ENCODE measurements at places on chromosomes 2 and 18.

- DNase-seq, result no peak
These were observed 380.5 kb downstream of the ERBB4 start for GRCh38 chr2:212158081-212158480.

DNA sequence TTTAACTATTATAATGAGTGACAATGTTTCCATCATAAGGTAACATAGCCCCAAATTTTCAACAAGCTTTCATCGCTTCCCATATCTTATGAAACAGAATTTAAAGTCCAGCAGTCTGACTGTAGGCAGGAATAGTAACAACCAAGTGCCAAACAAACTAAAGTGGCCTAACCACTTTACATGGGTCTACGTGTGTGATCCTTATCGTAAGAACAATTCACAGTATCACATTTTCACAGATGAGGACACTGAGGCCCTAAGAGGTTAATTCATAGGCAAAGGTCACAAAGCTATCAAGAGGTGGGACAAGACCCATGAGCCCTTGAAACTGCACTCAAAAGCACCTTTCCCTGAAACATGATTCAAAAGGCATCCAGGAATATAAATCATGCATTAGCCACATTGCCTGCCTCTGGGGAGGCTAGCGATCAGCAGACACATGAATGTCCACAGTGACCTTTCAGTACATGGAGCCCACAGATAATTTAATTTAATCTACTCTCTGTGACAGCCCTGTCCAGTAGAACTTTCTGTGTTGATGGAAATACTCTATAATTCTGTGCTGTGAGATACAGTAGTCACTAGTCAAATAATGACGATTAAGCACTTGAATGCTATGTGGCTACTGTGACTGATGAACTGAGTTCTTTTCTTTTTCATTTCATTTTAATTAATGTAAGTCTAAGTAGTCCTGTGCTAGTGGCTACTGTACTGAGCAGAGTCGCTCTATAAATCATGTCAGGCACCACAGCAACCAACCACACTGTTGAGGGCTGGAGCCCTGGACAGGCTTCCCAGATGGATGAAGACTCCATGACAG is 30.3 kb downstream of the KIDINS220 start:
- DNase-seq, result no peak

GRCh38 chr18:62578980-62579511 is 56.2 kb downstream of the ZCCHC2 start:
- no peak for DNase-seq

DNA sequence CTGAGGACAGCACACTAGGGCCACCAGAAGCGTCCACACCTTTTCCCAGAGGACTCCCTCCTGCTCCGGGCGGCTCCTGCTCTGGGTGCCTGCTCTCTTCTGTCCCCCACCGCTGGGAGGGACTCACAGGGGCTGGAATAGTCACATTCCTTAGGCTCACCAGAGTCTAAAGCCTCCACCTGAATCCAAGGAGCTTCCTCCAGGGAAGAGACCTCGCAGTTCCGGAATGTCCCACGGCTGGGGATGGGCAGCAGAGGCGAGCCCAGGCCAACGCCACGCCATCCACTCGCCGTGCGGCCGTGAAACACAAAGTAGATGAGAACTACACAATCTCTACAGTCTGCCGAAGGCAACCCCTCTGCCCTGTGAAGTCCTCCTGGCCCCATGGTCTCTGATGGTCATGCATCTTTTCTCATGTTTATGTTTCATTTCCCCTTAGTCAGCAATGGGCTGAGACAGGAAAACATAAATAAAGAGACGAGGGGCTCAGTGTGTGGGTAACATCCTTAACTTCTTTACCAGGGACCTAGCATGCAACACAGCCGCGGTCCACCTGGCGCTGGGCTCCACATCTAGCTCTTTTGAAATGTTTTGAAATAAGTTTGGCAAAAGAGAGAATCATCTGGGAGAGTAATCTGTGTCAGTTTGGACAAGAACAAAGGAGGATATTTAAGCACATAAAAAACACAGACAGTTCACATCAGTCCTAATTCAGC is 98.4 kb downstream of the PXDN start:
- no peak for DNase-seq

DNA sequence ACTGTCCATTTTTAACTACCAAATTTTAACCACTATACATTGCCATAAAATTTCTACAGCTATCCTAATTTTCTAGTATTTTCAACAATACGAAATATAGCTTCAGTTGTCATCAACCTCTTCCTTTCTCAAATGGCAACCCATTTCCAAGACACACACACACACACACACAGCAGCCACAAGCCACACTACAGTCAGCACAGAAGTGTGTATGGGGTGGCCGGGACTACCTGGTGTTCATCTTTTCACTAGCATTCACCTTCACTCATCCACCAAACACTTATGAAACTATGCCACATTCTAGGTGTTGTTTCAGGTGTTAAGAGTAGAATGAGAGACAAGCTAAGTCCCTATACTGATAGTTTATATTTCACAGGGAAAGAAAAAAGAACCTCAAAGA is 62.9 kb downstream of the EIF2AK3 start:
- no peak for DNase-seq

GRCh38 chr2:186543561-186544131 is 46.2 kb upstream of the ITGAV start:
- DNase-seq, result no peak

GRCh38 chr2:27765621-27766286 is 5.8 kb upstream of the MRPL33 start:
- no peak for DNase-seq

GRCh38 chr2:143572421-143572820 is 443.2 kb downstream of the ARHGAP15 start:
- DNase-seq, result no peak

DNA sequence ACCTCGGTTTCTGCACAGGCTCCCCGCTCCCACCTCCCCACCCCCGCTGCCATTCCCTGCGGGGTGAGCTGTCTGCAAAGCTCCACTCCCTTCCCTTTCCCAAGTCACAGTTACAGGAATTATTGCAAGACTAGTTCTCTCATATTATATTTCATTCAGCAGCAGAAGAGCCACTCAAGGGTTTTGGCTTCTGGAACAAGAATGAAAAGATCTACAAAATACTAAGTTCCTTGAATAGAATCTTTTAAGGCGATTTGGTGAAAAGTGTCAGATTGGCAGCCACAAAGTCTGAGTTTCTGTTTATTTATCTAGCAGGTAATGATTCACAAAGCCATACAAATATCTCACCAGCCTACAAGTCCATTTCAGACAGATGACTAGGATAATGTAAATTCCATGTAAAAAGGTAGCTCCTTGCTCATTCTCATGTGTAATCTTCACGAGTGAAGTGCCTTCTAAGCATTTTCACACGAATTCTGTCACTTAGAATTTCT is 221.9 kb upstream of the RBBP8 start:
- no peak for DNase-seq

DNA sequence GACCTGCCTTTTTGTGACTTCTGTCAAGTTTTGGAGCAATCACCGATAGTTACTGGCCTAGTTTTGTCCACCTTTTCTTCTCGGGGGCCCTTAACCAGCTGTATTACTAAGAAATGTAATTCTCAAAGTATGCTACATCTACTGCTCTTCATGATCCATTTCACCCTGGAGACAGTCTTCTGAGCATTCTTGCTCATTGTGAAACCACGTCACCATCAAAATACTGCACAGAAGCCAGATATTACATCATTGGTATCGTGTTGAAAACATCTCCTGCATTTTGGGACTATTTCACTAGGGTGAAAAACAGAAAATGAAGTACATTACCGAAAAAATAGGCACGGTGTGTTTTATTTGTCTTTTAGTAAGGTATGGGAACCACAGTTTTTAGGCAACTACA is 11.7 kb downstream of the LYPD6B start:
- no peak for DNase-seq

DNA sequence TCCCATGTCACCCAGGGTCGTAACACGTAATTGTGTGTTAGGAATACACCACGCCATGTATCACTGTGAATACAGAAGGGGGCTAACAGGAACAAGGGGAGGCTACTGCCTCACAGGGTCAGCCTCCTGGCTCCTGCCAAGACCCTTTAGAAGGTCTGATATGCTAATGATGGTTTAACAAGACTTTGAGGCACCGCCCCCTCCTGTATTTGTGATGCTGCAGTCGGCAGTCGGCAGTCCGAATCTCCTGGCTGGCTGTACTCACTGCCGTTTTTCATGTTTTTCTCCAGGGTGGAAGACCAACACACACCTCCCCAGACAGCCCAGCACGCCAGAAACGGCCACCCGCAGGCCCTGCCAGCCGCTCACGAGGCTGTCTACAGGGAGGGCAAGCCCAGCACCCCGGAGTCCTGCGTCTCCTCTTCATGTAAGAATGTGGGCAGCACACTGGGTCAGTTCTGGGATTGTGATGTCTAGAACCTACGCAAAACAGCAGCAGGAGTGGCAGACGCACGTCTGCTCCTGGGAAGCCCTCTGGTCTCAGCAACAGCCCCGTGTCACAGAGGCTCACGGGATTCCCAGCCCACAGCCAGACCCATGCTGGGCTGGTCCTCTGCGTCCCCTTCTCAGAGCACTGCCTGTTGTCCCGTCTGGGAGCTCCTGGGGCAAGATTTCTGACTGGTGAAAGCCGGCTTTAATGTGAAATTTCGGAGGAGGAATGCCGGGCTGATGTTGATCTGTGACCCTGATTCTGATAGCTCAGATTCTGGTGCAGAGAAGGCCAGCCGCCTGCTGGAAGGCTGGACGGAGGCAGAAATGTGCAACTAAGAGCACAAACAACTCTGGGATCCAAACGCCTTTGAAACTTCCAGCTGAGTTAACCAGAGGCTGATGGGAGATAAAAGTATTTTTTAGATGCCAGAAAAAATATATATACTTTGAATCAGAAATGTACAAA is 39.7 kb upstream of the B3GNT7 start:
- no peak for DNase-seq

DNA sequence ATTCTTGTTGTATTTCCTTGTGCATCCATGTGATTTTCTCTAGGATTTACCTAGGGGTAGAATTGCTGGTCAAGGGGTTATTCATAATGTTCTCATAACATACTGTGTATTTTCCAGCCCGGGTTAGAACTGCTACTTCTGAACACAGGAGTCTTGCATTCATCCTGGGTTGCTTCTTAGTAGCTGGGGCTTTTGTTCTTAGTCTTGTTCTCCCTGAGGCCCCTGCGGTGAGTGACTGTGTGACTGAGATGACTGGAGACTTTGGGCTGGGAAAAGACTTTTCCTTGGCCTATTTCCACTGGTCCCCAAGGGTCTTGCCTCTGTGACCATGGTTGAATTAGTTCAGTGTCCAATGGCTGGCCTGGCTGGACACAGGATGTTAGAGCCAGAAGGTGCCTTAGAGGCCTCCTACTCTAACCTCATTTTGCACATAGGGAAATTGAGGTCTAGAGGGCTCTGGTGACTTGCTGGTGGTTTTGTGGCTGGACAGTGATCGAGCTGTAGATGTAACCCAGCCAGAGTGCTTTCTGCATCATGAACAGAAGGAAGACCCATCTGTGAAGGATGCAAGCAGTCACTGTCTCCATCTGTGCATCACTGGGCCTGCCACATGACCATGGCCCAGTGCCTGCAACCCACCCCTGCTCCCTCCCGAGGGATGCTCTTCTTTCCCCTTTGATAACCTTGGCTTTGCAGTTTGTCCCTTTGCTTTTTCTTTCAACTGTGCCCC is 233.3 kb downstream of the FHOD3 start:
- no peak for DNase-seq

GRCh38 chr2:200422532-200423261 is 87.2 kb downstream of the KCTD18 start:
- no peak for DNase-seq

- DNase-seq, result no peak
These were observed 138.0 kb downstream of the SOCS6 start for GRCh38 chr18:70426818-70427217.

- no peak for DNase-seq
These were observed 157.0 kb downstream of the MGAT5 start for GRCh38 chr2:134410831-134411231.

- no peak for DNase-seq
These were observed 27.5 kb downstream of the OSBPL1A start for GRCh38 chr18:24370120-24370519.

- no peak for DNase-seq
These were observed 141.8 kb downstream of the RNF152 start for GRCh38 chr18:61750840-61751668.

DNA sequence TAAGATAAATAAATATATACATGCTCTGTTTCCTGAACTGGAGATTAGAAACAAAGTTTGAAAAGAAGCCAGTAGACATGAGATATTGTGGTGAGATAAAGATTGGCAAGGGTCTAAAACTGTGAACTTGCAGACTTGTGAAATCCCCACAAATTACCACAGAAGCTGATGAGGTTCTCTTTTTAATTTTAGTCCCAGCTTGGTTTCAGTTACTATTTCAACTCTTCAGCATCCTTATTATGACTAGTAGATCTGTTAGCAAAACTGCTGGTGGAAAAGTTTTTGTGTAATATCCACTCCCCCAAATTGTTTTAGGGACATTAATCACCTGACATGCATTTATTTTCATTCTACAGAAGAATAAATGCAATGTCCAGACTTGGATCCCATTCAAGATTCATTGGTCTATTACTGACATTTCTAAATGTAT is 20.8 kb downstream of the RASGRP3 start:
- no peak for DNase-seq

DNA sequence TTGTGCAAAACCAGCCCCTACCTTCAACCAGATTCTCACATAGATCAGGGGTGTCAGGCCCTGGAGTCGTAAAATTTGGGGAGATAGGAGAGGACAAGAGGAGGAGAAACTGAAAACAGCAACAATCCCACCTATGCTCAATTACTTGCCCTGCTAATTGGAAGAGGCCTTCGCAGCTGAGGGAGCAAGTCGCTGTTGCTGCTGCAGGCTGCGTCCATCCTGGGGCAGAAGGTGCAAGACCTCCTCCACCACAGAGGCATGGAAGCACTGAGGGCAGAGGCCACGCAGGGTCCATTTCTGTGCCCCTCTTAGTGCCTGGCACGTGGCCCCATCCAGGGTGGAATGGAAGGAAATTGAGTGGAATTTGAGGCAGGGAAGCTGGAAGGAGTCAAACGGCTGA is 36.5 kb downstream of the CNGA3 start:
- DNase-seq, result no peak

DNA sequence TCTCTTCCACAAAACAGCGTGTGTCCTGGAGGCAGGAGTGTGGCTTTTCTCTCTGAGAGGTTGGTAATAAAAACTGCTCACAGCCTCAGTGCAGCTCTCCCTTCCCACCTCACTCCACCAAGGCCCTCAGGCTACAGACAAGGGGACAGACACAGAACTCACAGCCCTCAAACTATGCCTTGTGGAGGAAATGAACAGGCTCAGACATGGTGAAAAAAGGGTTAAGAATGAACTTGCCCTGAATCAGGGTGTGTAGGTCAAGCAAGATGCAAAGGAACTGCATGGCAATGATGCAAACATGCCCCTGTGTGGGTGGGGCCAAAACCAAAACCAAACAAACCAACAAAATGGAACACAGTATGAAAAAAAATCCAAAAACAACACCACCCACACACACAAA is 125.8 kb downstream of the GALNT14 start:
- DNase-seq, result no peak

GRCh38 chr2:120746144-120746543 is 10.5 kb downstream of the GLI2 start:
- DNase-seq, result no peak

GRCh38 chr2:23456881-23457760 is 72.1 kb downstream of the KLHL29 start:
- no peak for DNase-seq
